Stimulated activated CD4-positive, alpha-beta T cell treated with anti-CD3 and anti-CD28 coated beads, Interleukin-1b, Interleukin-23, amount 100 ng/mL, for 1 hour (primary cell): ENCODE measurements at places on chromosomes 13 and 19.

DNA sequence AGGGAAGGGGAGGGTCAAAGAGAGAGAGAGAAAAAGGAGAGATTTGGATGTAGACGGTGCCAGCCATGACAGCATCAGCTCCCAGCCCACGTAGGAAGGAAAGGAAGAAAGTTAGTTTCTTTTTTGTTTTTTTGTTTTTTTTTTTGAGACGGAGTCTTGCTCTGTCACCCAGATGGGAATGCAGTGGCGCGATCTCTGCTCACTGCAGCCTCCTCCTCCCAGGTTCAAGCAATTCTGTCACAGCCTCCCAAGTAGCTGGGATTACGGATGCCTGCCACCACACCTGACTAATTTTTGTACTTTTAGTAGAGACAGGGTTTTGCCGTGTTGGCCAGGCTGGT, 27.6 kb downstream of the ELL start:
- DNase-seq, result no peak

DNA sequence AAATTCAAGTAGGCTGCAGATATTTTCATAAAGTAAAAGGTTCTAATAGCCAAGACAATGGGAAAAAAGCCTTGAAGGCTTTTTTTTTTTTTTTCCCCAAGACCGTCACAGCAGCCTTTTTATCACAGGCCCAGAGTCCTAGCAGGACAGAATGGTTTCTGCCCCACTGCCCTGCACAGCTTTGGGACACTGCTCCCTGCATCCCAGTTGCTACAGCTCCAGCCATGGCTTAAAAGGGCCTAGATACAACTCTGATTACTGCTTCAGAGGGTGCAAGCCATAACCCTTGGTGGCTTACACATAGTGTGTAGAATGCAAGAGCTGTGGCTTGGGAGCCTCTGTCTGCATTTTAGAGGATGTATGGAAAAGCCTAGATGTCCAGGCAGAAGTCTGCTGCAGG, 1362.8 kb downstream of the SLITRK5 start:
- DNase-seq, result no peak

DNA sequence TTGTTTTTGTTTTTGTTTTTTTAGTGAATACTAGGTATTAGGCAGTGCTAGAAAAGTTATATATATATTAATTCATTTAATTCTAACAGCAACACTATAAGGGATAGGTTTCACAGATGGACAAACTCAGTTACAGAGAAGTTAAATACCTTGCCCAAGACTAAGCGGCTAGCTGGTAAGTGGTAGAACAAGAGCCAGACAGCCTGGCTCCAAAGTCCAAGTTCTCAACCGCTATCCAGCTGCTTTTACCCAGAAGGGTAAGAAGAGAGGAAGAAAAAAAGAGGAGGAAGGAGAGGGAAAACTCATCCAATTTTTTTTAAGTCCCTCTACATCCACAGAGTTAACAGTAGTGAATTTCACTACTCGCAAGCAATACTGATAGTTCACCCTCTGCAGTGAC, 217.0 kb downstream of the SPRY2 start:
- no peak for DNase-seq

DNA sequence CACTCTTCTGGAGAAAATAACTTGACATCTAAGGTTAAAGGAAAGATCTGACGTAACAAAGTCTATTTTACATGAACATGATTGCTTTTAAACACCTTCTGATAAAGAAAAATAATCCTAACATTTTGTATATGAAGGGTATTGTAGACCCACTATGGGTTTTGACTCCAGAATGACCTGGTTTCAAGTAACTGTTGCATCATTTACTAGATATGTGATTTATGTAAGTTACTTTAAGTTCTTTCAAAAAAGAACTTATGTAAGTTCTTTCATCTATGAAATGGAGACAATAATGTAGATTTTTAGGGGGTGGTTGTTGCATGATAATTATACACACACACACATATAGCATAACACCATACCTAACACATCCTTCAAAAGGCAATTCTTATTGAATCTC, 147.6 kb upstream of the MIR17HG start:
- DNase-seq, result no peak

DNA sequence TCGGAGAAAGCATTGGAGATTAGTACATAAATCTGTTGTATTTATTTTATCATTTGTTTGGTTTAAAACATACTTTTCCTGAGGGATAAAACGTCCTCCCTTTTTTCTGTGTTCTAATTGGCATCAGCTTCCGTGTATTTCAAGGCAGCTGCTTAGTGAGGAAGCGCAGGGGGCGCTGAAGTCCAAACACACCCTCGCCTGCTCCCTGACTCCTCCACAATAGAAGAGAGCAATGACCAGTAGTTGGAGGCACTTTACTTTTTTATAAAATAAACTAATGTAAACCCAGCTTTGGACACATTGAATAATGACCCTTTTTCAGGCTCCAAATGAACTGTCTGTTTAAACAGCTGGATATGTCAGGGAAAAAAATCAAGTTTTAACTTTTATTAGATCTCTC, 79.9 kb downstream of the RNASEH2B start:
- no peak for DNase-seq

GRCh38 chr19:33395561-33396550, 22.3 kb downstream of the CEBPG start:
- no peak for DNase-seq

- no peak for DNase-seq
These were observed 22.9 kb upstream of the PLAUR start for GRCh38 chr19:43692877-43693276.

DNA sequence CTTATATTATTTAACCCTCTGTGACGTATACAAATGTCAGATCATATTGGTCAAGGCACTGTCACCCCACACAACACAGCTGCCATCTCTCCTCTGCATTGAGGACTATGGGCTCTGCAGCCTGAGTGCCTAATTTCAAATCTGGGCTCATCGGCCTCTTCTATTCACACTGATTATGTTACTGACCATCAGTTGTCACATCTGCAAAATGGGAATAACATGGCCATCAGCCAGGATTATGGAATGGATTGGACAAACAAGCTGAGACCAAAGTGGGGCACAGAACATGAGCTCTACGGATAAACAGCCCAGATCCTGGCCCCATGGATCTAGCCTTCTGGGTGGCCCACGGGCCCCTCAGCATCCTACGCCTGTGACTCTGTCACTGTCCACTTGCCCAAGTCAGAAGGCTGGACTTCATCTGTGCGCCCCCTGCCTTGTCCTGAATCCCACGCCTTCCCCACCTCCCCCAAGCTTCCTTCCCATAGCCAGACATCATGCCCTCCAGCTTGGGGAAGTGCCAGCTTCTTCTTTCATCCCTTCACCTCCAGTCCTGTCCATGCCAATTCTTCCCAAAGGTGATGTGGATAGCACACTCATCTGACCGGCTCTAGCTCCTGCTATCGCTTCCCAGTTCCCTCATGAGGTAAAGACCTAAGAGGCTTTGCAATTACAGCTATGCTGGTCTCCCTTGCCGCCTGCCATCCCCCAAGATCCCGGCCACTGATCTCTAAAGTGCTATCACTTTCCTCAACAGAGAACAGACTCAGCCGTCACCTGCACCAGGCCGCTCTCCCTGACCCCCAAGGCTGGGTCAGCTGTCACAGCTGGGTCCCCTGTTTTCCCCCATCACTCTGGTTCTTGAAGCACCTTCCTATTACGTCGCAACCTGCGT, 872 bp downstream of the FARSA start:
- DNase-seq, result no peak

DNA sequence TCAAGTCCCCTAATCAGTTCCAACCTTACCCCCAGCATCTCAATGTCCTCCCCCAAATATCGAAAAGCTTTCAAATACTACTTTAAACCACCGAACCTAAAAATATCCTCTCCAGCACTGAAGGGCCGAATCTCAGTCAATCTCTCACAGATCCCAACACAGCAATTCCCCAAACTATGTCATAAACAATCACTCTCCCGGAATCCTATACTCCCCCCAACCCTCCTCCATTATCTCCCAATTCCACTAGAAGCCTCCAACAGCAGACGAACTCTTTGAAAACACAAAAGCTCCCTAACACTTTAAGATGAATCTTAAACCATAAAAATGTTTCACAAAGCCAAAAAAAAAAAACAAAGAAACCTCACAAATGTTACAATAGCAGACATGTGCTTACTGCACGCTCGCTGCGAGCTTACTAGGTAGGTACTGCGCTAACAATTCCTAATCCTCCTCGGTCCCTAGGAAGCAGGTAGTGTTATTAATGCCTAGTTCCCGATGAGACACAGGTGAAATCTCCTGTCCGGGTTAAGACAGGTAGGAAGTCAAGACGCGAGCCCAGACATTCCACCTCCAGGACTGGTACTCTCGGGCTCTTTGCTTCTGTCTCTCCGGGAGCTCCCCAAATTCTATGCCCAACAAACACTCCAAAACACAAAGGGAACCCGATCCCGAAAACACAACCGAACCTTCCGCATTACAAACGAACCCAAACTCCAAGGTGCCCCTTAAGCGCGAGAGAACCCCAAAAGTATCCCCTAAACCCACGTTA, 14.2 kb downstream of the FBXO46 start:
- DNase-seq, result no peak

DNA sequence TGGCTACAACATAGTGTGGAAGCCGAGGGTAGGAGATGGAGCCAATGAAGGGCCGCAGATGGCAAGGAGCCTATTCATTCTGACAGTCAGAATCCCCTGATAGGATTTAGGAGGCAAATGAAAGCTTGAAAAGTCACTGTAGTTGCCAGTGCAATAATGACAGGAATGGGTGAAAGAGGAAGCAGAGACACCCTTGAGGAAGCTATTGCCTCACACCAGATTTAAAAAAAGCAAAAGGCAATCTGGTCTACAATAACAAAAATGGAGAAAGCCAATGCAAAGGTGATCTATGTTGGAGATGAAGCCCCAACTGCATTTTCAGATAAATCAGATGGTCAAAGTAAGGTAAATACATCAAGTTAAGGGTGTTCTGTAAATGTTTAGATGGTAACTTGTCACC, 158.5 kb downstream of the TUBA3C start:
- DNase-seq, result no peak

DNA sequence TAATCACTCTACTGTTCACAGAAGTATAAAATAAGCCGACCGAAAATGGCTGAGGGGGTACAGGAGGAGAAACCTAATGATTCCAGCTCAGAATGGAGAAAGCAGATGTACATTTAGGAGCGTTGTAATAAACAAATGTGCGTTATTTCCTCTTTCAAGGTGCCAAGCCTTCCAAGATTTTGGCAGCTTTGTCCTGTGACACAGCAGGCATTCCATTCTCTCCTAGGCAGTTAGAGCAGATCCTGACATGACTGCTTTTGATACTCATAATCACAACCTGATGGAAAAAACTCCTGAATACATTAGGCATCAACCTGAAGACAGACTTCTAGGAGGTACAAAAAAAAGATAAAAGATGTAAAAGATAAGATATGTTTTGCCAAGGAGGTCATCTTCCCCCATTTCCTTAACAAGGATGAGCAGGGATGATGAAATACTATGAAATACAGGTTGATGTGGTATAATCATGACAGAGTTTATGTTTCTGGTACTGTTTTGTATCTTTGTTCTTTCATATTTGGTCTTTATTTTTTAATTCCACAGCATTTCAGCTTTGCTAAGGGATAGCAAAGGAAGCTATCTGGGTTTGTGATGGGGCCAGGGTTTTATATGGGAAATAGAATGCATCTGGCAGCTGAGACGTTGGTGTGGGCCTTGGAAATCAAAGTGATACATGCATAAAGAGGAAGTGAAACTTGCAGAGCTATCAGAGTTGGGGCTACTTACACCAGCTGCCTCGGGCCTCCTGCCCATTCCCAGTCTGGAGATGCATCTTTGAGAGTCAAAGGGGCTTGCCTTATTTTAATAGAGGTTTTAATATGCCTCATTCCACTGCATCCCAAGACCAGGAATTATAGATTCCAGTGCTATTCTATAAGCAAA, 222.5 kb downstream of the OXGR1 start:
- DNase-seq, result no peak

DNA sequence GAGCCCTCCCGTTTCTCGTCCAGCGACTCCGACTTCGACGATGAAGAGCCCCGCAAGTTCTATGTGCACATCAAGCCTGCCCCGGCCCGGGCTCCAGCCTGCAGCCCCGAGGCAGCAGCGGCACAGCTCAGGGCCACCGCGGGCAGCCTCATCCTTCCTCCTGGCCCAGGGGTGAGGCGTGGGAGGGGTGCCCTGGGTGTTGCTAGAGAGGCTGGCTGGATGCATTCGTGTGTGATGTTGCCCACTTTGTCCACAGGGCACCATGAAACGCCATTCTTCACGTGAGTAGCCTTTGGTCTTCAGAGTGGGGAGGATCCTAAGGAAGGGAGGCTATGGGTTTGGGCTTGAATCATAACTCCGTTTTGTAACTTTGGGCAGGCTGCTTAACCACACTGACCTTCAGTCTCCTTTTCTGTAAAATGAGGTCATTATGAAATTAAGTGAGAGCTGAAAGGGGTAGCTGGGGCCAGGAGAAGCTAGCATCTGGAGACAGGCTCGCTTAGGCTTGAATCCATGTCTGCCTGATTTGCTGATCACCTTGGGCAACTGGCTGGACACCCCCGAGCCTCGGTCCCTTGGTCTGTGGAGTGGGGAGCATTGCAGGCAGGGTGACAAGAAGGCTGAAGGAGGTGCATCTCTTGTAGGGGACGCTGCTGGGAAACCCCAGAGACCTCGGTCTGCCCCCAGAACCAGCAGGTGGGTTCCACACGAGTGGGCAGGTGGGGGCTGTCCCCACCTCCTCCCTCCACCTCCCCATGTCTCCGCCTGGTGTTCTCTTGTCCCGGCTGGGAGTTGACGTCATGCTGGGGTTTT, 18.7 kb upstream of the B3GNT3 start:
- DNase-seq, result no peak

GRCh38 chr19:53463263-53463662, 4.3 kb upstream of the ZNF813 start:
- DNase-seq, result no peak

- DNase-seq, result no peak
These were observed 163.7 kb downstream of the KLF12 start for GRCh38 chr13:73970421-73971055.

DNA sequence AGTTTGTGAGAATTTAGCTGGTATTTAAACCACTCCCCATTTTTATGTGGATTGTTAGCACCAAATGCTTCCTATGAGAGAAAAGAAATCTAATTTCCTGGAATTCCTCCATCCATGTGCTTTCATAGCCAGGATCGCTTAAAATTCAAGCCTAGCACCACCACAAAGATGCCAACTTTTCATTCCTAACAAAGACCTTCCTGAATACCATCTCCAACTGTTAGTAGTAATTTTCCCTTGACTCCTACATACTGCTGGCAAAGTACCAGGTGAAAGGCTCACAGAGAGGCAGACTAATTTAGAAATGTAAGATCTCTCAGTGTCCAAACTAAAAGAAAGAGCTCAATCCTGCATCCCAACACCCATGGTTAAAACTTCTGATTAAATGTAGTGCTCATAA, 386.3 kb downstream of the KCTD12 start:
- DNase-seq, result no peak

DNA sequence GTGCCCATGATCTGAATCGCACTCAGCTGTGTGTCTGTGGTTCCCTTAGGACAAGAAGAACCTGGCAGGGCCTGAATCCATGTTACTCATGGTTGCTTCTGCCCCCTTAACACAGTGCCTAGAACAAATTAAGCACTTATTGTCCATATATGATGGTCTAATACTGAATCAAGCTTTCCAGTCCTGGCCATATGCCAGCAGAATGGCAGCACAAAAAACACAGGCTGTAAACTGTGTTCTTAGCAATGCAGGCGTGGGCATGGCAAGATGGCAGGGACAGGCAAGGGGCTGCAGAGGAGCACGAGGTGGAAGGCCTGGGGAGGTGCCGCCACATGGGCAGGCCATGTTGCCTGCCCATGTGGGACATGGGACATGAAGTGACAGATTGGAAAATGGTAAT, 68.2 kb downstream of the LATS2 start:
- DNase-seq, result no peak
